ENCODE measurements at places on chromosomes 3 and 15. TPM values are rescaled to one million over a fixed set of nuclear protein-coding genes. Genes with fewer than 3 reads are reported as not detected.

DNA sequence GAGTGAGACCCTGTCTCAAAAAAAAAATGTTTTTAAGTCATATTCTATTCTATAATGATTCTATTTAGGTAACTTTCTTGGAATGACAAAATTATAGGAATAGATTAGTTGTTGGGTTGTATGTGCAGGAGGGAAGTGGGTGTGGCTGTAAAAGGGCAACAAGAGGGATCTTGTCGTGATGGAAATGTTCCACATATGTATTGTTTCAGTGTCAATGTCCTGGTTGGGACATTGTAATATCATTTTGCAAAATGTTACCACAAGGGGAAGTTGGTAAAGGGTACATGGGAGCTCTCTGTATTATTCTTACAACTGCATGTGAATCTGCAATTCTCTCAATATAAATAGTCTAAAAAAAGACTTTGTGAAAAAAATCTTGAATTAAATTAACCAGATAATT lies 14.3 kb upstream of the ABHD5 start:
- DNase-seq: no peak

DNA sequence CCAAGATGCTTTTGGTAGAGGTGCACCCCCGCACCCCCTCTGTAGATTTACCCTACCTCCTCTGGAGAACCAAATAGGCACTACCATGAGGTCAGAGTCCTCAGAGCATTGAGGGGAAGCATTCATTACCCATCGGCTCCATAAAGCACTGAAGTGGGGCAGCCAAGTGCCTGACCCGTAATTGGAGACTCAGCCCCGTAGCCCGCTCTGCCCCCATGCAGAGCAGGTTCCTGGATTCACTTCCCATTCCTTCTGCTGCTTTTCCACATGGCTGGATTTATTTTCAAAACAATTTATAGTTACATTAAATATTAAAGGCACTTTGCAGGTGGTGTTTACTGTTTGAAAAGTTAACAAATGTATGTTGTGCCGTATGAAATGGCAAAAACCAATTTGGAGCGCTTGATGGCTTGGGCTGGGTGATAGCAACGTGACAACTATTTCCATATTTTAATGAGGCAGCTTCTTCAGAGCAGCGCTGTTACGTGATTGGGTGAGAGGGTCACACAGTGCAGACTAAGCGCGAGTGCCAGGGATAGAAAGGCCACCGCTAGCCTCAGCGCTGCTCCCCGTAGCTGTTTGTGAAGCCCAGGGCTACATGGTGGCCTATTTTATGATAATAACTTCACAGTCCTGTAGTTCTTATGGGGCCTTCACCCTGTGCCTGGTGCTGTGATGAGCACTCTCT lies 373.8 kb upstream of the PROK2 start:
- DNase-seq: no peak

DNA sequence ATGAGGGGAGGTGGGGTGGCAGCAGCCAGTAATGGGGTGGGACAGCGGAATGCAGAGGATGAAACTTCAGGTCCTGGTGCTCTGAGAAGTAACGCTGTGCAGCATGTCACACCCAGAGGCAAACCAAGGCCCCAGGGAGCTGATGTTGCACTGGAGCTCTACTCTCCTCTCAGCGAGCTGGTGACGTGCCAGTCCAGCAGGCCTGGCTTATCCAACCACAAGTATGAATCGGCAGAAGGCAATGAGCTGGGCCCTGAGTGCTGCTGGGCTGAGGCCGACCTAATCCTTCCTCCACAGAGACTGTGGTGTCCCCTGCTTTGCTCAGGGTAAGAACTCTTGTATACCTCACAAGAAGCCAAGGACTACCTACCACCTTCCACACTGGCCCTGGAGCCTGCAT lies 30.5 kb downstream of the CD86 start:
- DNase-seq: no peak

GRCh38 chr3:69485489-69485888 lies 99.6 kb upstream of the FRMD4B start:
- peak; percentile 37 for DNase-seq

DNA sequence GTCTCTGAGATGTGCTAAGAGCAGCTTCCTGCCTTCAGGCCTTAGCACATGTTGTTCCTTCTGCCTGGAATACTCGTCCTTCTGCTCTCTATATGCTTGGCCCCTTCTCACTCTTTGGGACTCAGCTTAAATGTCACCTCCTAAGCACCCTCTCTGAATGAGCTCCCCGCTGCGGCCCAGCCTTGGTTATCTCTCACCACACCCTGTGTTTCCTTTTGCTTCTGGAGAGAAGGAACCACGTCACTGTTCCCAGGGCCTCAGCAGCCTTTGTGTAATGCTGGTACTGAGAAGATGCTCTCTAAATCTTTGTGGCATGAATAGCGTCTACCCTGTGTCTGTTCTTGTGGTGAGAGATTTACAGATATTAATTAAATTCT lies 2.2 kb downstream of the FAH start:
- no peak for DNase-seq

GRCh38 chr3:177642042-177642803 lies 444.9 kb upstream of the TBL1XR1 start:
- DNase-seq: peak; percentile 40

- DNase-seq: no peak
Measured at GRCh38 chr3:173750095-173750494, 352.6 kb downstream of the NLGN1 start.

DNA sequence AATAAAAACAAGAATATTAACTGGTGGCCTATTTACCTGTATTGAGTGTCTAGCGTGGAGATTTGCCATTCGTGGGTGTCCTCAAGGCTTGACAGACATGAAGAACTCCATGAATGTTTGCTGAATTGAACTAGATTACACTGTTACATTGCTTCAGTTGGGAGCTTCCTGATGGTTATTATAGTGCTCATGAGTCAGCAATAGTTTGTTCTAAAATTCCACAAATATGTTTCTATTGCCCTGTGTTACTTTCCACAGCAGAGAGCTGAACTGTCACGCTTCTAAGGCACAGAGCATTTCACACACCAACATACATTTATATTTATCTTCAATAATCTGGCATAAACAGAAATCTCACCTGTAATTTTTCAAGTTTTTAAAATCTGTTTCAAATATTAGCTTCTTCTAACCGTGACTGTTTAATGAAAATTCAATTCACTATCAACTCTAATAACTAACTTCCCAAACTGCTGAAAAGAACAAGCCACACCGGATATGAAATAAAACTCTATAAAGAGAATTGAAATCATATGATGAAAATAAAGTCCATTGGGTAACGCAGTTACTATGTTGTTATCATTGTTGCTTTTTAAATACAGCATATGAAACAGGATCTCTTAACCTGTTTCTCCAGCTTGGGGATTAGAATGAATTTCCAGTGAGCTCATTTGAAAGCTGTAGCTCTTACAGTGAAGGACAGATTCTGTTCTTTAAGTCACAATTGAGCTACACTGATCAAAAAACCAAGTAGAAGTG lies 61.2 kb upstream of the MCF2L2 start:
- no peak for DNase-seq

GRCh38 chr3:150545419-150546225 lies 674 bp downstream of the SERP1 start:
- DNase-seq: peak; percentile 85

DNA sequence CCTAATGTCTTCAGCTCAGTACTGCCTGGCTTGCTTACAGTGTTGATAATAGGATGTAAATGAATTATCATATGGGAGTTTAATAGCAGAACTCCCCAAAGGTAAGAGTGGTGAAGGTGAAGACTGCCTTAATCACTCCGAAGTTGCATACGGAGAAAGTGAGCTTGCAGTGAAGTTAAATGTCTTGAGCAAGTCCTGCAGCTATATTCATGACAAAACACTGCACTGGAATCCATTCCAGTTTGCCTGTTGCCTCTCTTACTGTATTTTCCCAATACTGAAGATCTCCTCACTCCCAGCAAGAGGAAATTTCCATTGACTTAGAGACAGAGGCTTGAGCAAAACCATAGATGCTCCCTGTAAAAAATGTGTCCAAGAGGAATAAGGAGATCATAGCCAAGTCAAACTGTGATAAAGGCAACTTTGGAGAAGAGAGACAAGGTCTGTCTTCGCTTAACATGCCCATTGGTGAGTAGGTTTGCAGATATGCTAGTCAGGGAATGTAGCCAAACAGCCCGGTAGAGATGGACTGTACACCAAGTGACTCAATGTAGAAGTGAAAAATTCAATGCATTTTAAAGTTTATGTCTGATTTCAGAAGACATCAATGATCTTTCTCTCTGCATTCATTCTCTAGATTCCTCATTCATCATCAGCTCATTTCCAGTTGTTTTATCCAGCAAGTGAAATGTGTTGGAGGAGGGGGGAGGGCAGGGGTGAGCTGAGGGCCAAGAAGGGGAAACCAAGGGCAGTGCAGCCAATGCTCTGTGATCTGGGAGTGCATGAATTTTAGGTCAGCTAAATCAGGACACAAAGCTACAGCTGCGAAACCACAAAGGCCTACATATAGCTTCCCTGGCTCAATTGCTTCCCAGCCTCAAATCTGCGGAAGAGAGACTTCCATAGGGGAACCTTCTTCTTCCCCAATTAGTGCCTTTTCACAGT lies 667.1 kb upstream of the NR2F2 start:
- no peak for DNase-seq

GRCh38 chr3:124483915-124484470 lies 246.3 kb upstream of the UMPS start:
- DNase-seq: no peak

DNA sequence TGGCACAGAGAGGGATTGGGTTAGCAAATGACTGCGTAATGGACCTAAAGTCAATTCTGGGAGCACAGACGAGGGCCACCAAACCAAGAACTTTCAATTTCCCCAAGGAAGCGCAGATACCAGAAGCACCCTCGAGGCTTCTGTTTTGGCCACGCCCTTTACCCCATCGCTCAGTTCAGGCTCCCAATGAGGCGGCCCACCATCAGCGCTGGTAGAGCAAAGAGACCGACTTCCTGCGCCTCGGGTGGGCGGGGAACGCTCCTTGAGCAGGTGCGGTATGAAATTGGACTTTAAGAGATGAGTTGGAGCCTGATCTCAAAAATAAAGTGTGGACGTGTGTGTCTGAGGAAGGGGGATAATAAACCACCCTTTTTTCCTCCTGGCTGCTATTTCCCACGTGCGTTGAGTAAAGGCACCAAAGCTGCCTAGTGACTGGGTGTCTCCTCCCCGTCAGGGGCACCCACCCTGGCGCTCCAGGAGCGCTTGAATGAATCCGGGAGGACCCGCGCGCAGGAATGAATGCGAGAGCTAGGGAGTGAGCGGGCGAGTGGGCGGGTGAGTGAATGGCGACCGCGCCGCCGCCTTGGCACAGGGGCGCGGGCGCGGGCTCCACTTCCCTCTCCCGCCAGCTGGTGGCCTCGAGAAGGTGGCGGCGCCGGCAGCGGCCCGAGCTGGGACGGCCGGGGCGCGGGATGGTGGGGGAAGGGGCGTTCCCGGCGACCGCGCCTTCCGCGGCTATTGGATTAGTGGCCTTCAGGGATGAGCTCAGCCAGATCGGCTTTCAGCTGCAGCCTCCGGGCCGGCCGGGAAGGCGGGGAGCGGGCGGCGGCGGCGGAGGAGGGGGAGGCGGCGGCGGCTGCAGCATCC lies at the start of gene SPSB4:
Gene SPSB4, plus strand, starts transcription at position 772 of the 867 bp plus-strand sequence. CDS start 14,758 bp downstream, outside the sequence.
- peak; percentile 89 for DNase-seq

DNA sequence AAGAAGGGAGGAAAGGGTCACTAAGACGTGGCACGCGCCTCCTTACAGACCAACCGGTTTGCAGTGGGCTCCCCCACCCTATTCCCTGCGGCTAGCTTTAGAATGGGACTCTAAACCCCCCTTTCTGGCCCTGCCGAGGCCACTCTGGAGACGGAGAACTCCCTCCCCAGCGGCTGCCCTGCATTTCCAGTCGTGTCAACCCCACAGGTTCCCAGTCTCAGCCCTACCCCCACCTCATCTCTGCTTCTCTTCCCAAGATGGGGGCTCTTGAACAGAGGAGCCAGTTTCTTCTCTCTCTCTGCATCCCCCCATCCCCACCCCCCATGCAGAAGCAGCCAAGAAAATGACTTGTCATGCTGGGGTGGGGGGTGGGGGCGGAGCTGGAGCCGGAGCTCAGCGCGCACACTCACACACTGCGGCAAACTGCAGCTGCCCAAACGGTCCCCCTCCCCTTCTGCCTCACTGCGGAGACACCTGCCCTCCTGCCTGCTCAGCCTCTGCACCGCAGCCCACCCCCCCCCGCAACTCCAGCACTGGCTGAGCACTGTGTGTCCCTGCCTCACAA lies 871 bp downstream of the MAP1A start:
- no peak for DNase-seq

GRCh38 chr3:104604326-104605010 lies 762.2 kb upstream of the ALCAM start:
- DNase-seq: no peak

DNA sequence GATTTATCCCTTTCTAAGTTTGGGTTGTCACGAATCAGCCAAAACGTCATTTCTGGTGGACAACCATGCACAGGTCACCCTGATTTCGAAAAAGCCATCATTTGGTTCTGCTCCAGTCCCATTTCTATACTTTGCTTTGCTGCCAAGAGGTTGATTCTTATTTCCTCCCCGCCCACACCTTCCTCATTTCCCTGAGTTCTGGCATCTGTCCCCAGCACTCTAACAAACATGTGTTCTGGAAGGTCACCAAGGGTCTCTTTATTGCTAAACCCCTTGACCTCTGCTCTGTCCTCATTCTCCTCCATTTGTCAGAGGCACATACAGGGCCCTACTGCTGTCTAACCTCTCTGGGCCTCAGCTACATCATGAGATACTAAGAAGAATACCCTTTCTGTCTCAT lies 36.4 kb upstream of the PTPRG start:
- DNase-seq: no peak

DNA sequence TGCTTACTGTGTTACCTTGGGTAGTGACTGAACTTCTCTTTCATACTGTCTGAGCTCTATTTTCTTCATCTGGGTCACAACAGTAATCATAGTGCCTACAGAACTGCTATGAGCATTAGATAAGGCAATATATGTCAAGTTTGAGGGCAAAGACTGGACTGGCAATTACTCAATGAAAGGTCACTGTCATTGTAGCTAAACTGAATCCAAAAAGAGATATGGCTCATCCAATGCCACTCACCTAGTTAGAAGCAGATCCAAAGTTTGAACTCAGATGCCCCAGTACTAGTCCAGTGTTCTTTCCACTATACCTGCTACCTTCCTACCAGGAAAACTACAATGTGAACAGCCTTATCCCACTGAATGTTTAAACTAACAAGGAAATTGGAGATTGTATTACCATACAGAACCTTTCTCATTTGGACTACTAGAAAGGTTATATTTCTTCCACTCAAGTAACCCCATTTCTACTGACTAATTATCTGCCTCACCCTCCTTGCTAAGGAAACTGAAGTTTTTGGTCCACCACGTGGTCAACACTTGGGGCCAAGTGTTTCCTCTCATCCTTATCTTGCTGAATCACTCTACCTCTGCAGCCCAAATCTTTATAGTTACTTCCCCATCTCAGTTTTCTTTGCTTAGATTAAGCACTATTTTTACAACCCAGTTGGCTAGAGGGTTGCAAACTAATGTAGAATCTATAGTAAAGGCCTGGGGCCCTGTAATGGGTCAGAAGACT lies 202.3 kb upstream of the LPP start:
- DNase-seq: no peak

GRCh38 chr3:133469140-133469731 lies 69.4 kb downstream of the BFSP2 start:
- peak; percentile 57 for DNase-seq

The RARRES1 gene
- 62.9 TPM for total RNA-seq

The BUB1B gene
- not detected for total RNA-seq

The TMEM207 gene
- total RNA-seq: not detected

The FBXW12 gene
- not detected for total RNA-seq

The REC114 gene
- 5.1 TPM for total RNA-seq

The CCDC13 gene
- 1.8 TPM for total RNA-seq

The GRIP2 gene
- total RNA-seq: 11.8 TPM

The ATP13A4 gene
- total RNA-seq: not detected

The TRAIP gene
- total RNA-seq: 1.5 TPM
